ENCODE measurements at places on chromosomes 12 and 14.

- no peak for DNase-seq
Observed at GRCh38 chr14:58639842-58640484, 2.2 kb downstream of the DACT1 start.

- no peak for DNase-seq
Observed at GRCh38 chr12:58819985-58820384, 100.3 kb downstream of the LRIG3 start.

GRCh38 chr12:113386866-113387566 lies 16.7 kb downstream of the SDS start:
- no peak for DNase-seq

GRCh38 chr14:68596701-68597100 lies 196.2 kb downstream of the ZFP36L1 start:
- no peak for DNase-seq

DNA sequence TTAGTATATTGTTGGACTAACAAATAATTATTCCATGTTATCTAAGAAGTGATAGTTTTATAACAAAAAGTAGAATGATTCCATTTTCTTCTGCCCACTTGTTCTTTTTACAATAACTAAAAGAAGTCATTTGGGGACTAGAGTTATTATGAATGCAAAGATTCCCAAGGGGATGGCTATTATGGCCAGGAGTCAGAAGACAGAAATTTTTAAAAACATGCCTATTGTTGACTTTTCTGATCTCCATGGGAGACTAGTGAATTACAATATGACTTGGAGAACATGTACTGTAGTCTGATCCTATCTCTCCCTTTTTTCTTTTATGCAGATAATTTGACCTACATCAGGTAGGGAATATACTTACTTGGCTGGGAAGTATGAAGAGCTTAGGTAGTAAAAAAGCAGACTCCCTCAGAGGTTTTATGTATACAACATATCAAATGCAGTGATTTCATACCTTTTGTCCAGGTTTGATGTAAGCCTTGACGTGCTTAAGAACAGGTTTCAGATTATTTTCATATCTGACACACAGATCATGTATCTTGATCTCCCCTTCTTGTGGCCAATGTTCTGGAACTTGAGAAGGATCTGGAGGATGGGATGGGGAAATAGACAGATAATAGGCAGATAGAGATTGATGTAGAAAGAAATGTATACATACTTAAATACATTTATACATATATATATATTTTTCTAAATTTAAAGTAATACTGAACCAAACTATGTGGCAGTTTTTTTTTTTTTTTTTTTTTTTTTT lies 41.0 kb upstream of the KCNJ8 start:
- no peak for DNase-seq

DNA sequence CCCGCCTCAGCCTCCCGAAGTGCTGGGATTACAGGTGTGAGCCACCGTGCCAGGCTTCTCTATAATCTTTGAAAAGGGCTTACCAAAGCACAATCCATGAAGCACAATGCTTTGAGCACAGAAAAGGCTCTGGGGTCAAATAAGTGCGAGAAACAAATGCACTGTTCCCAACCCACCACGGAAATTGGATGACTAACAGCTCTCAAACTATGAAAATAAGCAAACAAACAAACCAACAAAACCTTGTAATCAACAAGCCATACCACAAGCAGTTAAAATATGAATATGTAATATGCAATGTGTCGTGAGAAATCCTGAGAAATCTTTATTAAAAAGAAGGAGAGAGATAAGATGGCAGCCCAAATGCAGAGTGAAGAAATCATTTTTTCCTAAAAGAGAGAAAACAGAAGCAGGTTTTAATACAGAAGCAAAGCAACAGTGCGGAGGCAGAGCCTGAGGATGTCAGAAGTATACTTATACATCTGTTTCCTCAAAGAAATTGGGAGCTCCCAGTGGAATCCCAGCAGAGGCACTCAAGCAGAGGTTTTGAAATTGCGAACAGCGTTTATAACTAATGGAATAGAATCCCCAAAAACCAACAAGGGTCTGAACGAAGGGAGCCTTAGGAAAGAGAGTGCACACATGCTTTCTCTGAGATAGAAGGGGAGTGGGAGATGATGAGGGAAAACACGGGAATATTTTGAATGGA lies 17.1 kb downstream of the SMCO2 start:
- no peak for DNase-seq
